ENCODE measurements at places on chromosomes 1 and 21.

DNA sequence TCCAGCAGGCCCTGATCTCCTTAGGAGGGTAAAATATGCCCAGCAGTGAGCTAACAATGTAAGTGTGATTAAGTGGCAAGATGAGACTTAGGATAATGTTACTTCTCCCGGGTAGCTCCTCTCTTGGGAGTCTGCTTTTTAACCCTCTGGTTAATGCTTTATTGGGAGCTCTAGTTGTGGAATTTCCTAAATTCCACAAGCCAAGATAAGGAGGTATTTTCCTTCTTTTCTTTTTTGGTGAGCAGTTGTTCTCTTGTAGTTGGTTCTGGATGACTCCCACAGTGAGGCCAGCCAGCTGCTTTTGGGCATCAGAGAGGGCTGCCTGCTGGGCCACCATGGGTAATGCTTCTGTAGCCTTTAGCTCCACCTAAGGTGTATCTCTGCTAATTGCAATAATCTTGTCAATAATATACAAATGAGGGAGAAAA lies 19.3 kb downstream of the C1orf52 start:
- peak; percentile 61 for DNase-seq

DNA sequence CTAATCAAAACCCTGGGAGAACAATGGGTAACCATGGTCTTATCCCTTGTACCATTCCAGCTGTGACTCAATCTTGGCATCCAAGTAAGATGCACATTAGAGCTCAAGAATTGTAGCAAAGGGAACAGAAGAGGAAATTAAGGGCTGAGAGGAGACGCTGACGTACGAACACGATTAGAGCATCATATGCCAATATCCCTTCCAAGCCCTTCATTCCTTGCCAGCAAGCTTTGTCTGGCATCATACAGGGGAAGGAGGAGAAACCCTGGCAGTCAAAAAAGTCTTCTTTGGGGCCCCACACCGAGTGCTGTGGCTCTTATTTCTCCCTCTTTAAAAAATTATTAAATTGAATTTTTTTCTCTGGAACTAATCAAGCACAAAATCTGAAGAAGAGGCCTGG lies 120.9 kb downstream of the ASTN1 start:
- DNase-seq, result no peak

DNA sequence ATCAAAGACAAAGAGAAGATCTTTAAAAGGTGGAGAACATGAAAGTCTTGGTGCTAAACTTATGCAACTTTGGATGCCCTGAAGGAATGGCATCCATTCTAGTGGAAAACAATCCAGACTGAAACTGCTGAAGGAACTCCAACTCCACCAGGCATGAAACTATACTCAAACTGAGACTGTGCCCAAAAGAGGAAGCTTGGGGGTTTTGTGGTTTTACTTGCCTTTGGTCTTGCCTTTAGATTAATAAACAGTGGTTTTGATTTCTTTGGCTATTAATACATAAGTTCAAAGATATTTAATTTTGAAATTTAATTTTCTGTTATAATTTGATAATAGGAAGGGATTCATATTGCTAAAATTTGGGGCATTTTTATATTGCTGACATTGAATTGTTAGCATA lies 17.4 kb upstream of the SLC30A10 start:
- DNase-seq, result no peak

GRCh38 chr1:221227872-221228337 lies 348.7 kb downstream of the HLX start:
- no peak for DNase-seq

DNA sequence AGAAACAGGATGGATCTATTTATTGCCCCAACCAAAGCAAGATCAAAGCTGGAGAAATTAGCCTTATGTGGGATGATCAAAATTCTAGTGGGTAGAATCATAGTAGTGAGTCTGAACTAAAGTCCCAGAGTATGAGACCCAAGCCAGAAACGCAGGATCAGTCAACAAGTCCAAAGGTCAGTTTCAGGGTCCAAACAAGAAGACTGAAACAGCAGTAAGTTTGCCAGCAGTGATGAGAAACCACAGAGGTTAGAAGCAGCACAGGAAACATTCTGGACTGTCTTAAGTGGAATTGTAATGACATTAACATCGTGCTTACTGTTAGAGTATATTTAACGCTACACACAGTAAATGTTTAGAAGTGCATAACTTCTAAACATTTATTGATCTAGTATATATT lies 251.0 kb downstream of the LRRIQ3 start:
- no peak for DNase-seq

DNA sequence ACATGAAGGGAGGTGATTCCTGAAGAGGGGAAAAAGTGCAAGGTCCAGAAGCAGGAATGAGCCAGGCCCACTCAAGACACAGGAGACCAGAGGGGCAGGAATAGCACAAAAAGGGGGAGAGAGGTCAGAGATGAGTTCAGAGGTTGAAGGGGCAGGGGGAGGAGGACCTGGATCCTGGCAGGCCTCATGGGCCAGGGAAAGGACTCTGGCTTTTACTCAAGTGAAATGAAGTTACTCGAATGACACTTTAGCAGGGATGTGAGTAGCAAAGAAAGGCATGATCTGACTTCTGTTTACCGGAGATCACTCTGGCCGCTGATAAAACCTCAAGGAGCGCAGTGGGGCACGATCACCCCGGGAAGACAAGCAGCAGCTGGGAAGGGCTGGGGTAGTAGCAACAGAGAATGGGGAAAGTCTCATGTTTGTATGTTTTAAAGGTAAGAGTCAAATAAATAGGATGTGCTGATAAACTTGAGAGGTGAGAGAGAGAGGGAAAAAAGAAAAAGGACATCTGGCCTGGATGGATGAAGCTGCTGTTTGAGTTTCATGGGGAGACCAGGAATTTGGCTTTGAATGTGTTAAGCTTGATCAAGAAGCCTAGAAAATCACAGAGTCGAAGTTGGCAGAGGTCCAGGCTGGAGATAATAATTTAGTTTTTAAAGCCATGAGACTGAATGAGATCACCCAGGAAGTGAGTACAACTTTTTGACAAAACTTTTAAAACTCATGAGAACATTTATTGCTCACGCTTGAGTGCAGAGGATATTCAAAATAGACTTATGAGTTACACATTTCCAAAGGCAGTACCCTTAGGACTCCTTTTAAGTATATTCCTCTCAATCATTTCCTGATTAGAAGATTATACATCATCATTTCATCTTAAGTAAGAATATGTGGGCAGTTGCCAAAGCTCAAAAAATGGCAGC lies 156.0 kb downstream of the RERE start:
- no peak for DNase-seq

GRCh38 chr1:161047436-161048420 lies 2.0 kb upstream of the USF1 start:
- no peak for DNase-seq

GRCh38 chr1:110672753-110673108 lies 2.0 kb downstream of the KCNA3 start:
- DNase-seq, result no peak

GRCh38 chr21:45074048-45074817 lies at the start of gene ADARB1:
TSS of gene ADARB1 (plus strand) at chr21:45074580. CDS start at chr21:45171657, 97,077 bp downstream.
- peak; percentile 68 for DNase-seq
